Cerebellar nuclear complex (tissue), 1 donor: ENCODE measurements at places on chromosomes 7 and 10.
A peak's percentile ranks its signal among the peaks of the same experiment; 100 is the strongest.

DNA sequence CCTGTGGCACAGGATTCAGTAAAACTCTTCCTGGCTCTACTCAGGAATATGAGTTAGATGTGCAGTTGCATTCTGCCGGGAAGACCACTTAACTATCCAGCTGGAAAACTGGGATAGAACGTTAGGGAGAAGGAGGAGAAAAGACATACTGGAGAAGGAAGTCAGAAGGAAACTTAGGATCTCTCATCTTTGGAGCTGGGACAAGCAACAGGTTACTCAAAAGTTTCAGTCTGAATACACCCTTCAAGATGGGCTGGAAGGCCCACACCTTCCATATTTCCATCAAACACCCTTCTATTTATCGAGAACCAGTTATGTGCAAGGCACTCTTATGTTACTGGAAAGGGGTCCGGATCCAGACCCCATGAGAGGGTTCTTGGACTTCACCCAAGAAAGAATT, 440.4 kb upstream of the NRP1 start:
- no peak for DNase-seq

DNA sequence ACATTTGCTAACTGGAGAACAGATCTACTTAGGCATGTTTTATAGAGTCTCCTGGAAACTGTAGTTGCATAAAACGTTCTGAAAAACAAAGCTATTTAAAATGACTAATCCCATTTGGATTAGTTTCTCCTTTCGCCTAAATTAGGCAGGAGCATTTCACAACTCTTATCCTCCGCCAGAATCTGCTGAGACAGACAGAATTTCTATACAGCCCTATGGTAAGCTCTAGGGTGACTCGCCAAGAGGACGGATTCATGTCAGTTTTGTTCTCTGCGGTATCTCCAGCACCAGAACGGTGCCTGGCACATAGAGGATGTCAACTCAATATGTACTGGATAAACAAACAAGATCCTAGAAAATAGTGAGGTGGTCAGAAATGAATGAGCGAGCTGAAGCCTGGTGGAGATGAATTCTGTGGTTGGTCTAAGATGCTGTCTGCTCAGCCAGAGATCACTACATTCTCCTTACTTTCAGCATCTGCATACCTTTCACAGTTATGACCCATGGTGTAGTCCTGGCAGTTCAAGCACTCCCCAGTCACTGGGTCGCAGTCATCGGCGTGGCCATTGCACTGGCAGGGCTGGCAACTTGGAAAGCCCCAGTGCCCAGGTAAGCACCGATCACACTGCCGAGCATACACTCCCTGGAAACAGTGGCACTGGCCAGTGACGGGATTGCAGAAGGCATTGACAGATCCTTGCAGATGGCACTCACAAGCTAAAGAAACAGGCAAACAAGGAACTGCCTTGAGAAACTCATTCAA, 44.0 kb downstream of the LAMB1 start:
- no peak for DNase-seq

GRCh38 chr10:543131-543530, 146.3 kb downstream of the DIP2C start:
- peak; percentile 23 for DNase-seq

DNA sequence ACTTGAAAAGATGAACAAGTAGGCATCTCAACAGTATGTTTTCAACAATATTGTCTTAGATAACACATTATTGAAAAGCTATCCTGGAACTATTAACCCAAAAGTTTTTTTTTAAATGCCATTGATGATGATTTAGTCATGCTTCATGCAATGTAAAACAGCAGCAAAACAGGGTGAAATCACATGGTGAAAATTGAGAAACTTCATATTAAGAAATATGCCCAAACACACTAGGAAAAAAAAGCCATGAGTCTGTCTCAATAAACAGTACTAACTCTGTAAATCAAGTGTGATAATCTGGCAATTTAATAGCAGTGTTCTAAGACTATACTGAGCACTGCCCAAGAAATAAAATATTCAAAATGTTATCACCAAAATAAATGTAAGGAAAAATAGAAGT, 613.1 kb downstream of the KCNMA1 start:
- DNase-seq, result no peak

DNA sequence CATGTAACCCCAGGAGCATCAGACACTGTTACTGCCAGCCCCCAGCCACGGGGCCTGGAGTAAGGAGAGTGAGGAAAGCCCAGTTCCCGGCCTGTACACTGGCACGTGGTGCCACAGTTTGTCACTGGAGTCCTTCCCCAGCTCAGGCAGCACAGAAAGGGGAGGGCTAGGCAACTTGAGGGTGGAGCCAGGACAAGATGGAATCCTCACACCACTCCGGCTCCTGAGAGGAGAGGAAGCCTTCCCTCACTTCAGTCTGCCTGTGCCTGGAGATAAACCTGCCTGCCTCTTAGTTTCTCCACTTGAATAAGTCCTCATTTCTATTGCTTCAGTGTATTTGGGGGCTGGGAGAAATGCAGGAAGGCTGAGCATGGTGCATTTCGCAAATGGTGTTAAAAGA, 176.0 kb downstream of the KIAA1217 start:
- DNase-seq, result no peak

GRCh38 chr10:117457071-117457810, 82.0 kb upstream of the PDZD8 start:
- DNase-seq, result no peak

DNA sequence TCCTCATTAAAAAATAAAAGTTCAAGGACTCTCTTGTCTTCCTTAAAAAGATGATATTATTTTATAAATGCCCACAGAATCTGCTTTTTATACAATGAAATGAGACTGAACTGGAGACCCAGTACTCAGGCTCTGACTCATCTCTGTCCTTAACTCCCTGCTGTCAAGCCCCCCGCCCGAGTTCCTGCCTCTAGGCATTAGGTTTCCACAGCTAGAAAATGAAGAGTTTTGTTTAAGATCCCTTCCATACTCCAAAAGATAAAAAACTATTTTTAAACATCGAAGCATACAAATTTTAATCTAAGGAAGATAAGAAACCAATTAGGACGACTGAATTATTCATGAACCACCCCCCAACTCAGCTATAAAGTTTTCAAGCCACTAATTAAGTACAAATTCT, 97.7 kb upstream of the FEZF1 start:
- no peak for DNase-seq

DNA sequence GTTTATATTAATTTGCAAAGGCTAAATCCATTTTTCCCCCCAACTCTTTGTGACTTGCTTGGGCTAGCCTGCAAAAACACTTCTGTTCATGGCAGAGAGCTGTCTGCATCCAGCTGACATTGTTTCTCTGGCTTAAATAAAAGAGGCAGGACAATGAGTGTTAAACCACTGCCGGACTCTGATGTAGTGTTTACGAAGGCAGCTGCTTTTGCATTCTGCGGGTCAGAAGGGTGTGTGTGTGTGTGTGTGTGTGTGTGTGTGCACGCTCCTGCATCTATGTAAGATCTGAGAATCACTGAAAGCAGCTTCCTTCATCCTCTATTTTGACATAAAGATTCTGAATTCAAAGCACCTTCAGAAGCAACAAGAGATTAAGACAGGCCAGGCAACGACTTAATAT, 28.3 kb downstream of the NRP1 start:
- DNase-seq, result no peak

- no peak for DNase-seq
Measured at GRCh38 chr10:7861509-7862120, 43.3 kb downstream of the TAF3 start.

DNA sequence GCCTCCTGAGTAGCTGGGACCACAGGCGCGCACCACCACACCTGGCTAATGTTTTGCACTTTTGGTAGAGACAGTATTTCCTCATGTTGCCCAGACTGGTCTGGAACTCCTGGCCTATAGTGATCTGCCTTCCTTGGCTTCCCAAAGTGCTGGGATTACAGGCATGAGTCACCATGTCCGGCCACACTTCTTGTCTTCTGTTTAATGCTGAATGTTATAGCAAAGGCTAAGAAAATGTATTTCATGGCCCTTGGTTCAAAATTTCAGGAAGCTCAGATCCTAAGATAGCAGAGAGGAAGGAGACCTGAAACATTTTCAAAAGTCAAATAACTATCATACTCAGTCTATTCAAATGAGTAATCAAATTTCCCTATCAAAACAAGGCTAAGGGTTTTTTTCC, 229.6 kb downstream of the BAMBI start:
- DNase-seq, result no peak

DNA sequence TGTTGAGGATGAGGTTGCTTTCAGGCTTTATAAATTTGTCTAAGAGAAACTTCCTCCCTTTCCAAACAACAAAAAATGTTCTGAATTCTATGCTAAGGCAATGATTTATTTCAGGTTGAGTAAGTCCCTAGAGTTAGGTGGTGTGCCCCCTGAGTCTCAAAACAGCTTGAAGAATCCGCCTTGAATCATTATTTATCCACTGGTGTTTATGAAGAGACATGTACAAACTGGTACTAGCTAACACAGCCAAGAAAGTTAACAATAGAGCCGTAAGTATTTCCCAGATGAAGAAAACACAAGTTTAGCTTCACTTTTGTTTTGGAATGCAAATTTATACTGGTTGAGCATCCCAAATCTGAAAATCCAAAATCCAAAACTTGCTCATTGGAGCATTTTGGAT, 66.2 kb upstream of the SRPK2 start:
- no peak for DNase-seq
